Activated CD4-positive, alpha-beta T cell treated with anti-CD3 and anti-CD28 coated beads, Interleukin-2, amount 10 ng/mL, durations not matched to agents 7 days and 5 days (primary cell): ENCODE measurements at places on chromosomes 13 and 19. TPM values are rescaled to one million over a fixed set of nuclear protein-coding genes. Genes with fewer than 3 reads are reported as not detected.

- no peaks in the 10 kb centered on the region for H3K27me3 ChIP-seq
- peaks cover 84% of the 10 kb centered on the region for H3K4me1 ChIP-seq
- peak overlapping the region; percentile 95 for H3K27ac ChIP-seq
- peak; percentile 90 for DNase-seq
- peak overlapping the region; percentile 74 for H3K4me3 ChIP-seq
These were observed 18.6 kb downstream of the DEDD2 start for GRCh38 chr19:42198676-42199439.

DNA sequence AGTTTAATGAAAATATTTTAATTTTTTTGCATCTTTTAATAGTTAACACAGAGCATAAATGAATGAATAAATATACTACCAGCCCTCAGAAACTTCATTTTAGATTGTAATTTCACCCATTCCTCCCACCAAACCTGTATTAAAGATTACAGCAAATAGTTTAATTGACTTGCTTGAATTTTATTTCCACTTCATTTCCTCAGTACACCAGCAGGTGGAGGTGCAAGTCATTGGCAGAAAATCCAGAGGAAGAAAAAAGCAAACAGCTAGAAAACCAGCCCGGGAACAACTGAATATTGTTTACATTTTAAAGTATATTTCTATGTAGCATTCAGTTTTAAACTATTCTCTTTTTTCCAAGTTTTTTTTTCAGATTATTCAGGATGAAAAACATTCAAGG lies 177.8 kb downstream of the OLFM4 start:
- no peaks in the 10 kb centered on the region for H3K36me3 ChIP-seq
- H3K27ac ChIP-seq, result no peak overlapping the region
- no peaks in the 10 kb centered on the region for H3K4me1 ChIP-seq
- no peak for DNase-seq
- H3K4me3 ChIP-seq, result no peak overlapping the region
- H3K27me3 ChIP-seq, result no peaks in the 10 kb centered on the region

GRCh38 chr13:51396352-51396751 lies 56.5 kb downstream of the INTS6 start:
- peaks cover 35% of the 10 kb centered on the region for H3K36me3 ChIP-seq
- DNase-seq, result no peak
- no peak overlapping the region for H3K4me3 ChIP-seq
- H3K4me1 ChIP-seq, result peaks cover 18% of the 10 kb centered on the region
- no peaks in the 10 kb centered on the region for H3K27me3 ChIP-seq

DNA sequence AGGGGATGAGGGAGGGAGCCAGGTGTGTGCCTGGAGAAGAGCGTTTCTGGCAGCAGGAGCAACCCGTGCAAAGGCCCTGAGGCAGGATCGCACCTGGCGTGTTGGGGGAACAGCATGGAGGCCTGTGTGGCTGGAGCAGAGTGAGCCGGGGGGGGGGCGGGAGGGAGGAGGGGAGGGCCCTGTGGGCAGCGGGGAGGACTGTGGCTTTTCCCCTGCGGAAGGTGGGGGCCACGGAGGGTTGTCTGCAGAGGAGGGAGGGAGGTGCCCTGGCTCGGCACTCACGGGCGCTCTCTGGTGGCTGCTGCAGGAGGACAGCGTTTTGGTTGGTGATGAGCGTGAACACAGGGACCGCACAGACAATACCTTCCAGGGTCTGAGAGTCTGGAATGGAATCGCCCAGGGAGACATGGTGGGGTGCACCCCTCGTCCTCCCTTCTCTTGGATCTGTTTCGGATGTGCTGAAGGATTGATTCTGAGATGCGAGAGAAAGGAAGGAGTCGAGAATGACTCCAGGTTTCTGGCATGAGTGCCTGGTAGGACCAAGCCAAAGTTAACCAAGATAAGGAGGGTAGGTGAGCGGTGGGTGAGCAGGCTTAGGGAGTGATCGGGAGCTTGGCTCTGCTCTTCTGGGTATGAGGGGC lies 6.5 kb downstream of the RAB11B start:
- H3K4me1 ChIP-seq, result peaks cover 34% of the 10 kb centered on the region
- H3K36me3 ChIP-seq, result peaks cover 9% of the 10 kb centered on the region
- peak; percentile 86 for DNase-seq
- H3K27ac ChIP-seq, result peak overlapping the region; percentile 6

TGFBR3L gene
- total RNA-seq, result 0.79 TPM

- no peaks in the 10 kb centered on the region for H3K4me1 ChIP-seq
- H3K4me3 ChIP-seq, result no peak overlapping the region
- H3K27me3 ChIP-seq, result no peaks in the 10 kb centered on the region
These were observed 58.0 kb downstream of the ABCC4 start for GRCh38 chr13:95243207-95243606.

GRCh38 chr19:33504058-33504444 lies 17.5 kb downstream of the PEPD start:
- peak overlapping the region; percentile 50 for H3K27ac ChIP-seq
- no peaks in the 10 kb centered on the region for H3K36me3 ChIP-seq
- DNase-seq, result no peak
- no peak overlapping the region for H3K4me3 ChIP-seq

MTUS2 gene
- total RNA-seq, result not detected

- no peaks in the 10 kb centered on the region for H3K4me1 ChIP-seq
- no peak for DNase-seq
- H3K36me3 ChIP-seq, result no peaks in the 10 kb centered on the region
- H3K27me3 ChIP-seq, result no peaks in the 10 kb centered on the region
- H3K27ac ChIP-seq, result no peak overlapping the region
These were observed 554.1 kb downstream of the TBC1D4 start for GRCh38 chr13:74927823-74928222.

ANKRD24 gene
- total RNA-seq, result 0.60 TPM
